Type B pancreatic cell (in vitro differentiated cells): ENCODE measurements at places on chromosomes 1 and 21. TPM values are rescaled to one million over a fixed set of nuclear protein-coding genes. Genes with fewer than 3 reads are reported as not detected.

The OR10J1 gene
- not detected in 2 replicates for total RNA-seq

The RSPH1 gene
- 2.1 and 5.2 TPM in 2 replicates for total RNA-seq

The HNRNPCL2 gene
- total RNA-seq = not detected in 2 replicates

The DNAJC28 gene
- 2.3 and 3.0 TPM in 2 replicates for total RNA-seq

The B3GALT2 gene
- 3.2 and 3.6 TPM in 2 replicates for total RNA-seq

The S100A7A gene
- total RNA-seq = not detected in 2 replicates

The REN gene
- 0.69 and 1.2 TPM in 2 replicates for total RNA-seq

The GPR52 gene
- 0.43 and 0.94 TPM in 2 replicates for total RNA-seq

The SLC50A1 gene
- 27.8 and 43.0 TPM in 2 replicates for total RNA-seq

The LCE1F gene
- not detected in 2 replicates for total RNA-seq

The RNF11 gene
- 61.8 and 110 TPM in 2 replicates for total RNA-seq

The TNNT2 gene
- 21.3 and 63.9 TPM in 2 replicates for total RNA-seq

The TMEM52 gene
- 1.8 and 3.9 TPM in 2 replicates for total RNA-seq

The NUP133 gene
- total RNA-seq = 46.2 and 53.9 TPM in 2 replicates

The OVAAL gene
- not detected in 2 replicates for total RNA-seq

The DVL1 gene
- total RNA-seq = 62.8 and 63.5 TPM in 2 replicates

The ZNF648 gene
- 0.10 and 0.34 TPM in 2 replicates for total RNA-seq

The MANEAL gene
- total RNA-seq = 11.6 and 21.1 TPM in 2 replicates

The POU3F1 gene
- 0.69 and 2.8 TPM in 2 replicates for total RNA-seq

The PLA2G2C gene
- not detected in 2 replicates for total RNA-seq

The RGS13 gene
- total RNA-seq = 0.19 TPM in 1 of 2 replicates, not detected in the other

The SELENBP1 gene
- total RNA-seq = 20.5 and 39.2 TPM in 2 replicates

The CYP4X1 gene
- 0.31 and 1.8 TPM in 2 replicates for total RNA-seq

The RAP1GAP gene
- total RNA-seq = 18.5 and 20.3 TPM in 2 replicates

The DIO1 gene
- total RNA-seq = 4.1 and 6.0 TPM in 2 replicates

The IFI44 gene
- total RNA-seq = 3.8 and 4.8 TPM in 2 replicates

The SPRR2A gene
- 0.75 and 2.3 TPM in 2 replicates for total RNA-seq

The PIK3R3 gene
- 14.0 and 47.5 TPM in 2 replicates for total RNA-seq

The UMODL1 gene
- total RNA-seq = 0.36 and 1.0 TPM in 2 replicates

The BARHL2 gene
- total RNA-seq = 14.8 TPM in 1 of 2 replicates, not detected in the other

The OLIG2 gene
- total RNA-seq = 1.4 TPM in 1 of 2 replicates, not detected in the other

The C8A gene
- 0.46 and 0.64 TPM in 2 replicates for total RNA-seq
